Stimulated activated CD4-positive, alpha-beta T cell treated with anti-CD3 and anti-CD28 coated beads, Interleukin-1b, Interleukin-23, amount 100 ng/mL, for 24 hours (primary cell): ENCODE measurements at places on chromosomes 4 and X.

GRCh38 chr4:64251781-64252180 is 157.5 kb downstream of the TECRL start:
- no peak for DNase-seq

- DNase-seq: no peak
Measured at GRCh38 chr4:164847967-164848649, 28.9 kb upstream of the APELA start.

GRCh38 chrX:82627568-82627967 is 880.5 kb upstream of the POU3F4 start:
- DNase-seq: no peak

GRCh38 chrX:13489454-13489853 is 79.9 kb upstream of the EGFL6 start:
- DNase-seq: no peak

- no peak for DNase-seq
Measured at GRCh38 chr4:93645120-93645519, 183.4 kb upstream of the ATOH1 start.

DNA sequence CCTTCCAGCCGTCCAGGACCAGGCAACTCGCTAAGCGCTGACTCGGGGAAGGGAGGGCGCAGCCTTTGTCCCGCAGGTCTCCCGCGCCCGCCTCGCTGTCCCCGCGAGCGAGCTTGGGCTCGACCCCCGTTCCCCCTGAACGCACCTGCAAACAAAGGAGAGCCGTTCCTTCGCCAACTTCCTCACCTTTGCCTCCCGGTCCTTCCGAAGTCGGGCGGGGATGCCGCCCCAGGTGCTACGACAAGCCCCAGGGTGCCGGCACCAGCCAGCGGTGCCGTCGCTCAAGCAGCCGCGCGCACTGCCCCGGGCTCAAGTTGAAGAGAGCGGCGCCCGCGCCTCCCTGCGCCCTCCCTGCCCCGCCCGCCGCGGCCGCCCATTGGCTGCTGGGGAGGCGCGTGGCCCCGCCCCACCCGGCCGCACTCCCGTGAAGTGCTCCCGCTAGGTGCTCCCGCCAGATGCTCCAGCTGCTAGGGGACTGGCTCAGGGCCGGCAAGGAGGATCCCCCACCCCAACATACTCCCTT is 107.1 kb downstream of the NSUN7 start:
- no peak for DNase-seq

GRCh38 chrX:38066934-38067333 is 60.6 kb downstream of the SYTL5 start:
- DNase-seq: no peak

GRCh38 chr4:106172861-106173260 is 143.1 kb downstream of the TBCK start:
- no peak for DNase-seq

DNA sequence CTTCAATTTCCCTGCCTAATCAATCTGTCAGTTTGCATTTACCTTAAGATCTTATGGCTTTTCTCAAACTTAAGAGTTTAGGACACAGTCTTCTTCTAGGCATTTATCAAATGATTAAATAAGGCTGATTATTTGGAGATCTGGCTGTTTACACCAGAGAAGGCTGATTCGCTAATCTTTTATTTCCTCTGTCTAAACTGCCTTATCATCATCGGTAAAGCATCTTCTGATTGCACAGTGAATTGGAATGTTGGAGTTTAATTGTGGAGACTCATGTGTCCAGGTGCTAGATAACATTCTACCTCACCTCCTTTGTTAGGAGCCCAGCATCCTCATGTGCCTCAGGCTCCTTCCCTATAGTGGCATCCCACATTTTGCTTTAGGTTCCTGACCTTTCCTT is 100.3 kb upstream of the DDIT4L start:
- DNase-seq: no peak

DNA sequence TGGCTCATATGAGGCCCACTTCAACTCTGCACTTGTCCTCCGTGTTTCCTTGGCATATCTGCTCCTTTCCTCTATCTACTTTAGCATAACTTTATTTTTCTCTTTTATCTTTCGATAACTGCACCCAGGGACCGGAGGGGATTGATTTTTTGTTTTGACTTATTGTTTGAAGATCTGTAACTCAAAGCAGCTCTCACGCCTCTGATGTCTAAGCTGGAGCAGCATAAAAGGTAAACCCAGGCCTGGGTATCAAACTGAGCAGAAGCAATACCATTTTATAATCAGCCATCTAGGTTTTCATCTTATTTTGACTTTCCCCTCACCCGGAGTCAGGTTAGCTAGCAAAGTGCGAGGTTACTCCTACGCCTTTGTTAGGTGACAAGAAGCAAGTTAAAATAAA is 28.4 kb downstream of the LEF1 start:
- no peak for DNase-seq

GRCh38 chrX:74505437-74505836 is 84.1 kb downstream of the SLC16A2 start:
- no peak for DNase-seq

DNA sequence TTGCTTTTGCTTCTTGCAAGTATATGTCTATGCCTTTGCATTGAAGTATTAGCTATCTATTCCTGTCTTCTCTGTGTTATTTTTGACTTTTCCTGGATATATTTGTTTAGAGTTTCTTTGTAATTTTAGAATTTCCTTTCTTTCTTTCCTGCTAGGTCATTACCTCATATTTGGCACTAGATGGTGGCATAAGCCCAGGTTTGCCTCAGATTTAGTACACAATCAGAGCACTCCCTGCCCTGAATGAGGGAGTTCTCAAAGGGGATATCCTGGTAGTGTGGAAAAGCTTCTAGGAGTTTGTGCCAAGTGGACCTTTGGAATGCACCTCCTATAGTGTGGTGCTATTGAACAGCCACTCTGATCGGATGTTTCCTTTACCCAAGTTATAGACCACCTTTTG is 181.6 kb downstream of the UGT8 start:
- DNase-seq: no peak

GRCh38 chrX:115494161-115494560 is 66.8 kb upstream of the PLS3 start:
- no peak for DNase-seq

DNA sequence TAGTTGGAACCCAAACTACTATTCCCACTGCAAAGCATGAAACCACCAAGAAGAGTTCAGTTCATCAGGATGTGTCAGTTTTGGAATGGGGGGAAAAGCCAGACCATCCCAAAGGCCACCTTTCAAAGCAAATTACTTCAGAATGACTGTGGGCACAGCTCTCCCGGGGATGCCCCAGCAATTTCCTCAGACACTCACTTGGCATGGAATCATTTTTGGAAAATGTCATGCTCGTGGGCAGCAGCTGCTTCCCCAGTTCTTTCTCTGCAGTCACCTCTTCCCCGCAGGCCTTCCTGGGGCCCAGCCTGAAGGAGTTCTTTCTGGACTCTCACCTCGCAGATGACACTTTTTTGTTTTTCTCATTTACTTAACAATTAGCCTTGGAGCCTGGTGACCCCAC is 350.3 kb downstream of the NR3C2 start:
- DNase-seq: no peak

DNA sequence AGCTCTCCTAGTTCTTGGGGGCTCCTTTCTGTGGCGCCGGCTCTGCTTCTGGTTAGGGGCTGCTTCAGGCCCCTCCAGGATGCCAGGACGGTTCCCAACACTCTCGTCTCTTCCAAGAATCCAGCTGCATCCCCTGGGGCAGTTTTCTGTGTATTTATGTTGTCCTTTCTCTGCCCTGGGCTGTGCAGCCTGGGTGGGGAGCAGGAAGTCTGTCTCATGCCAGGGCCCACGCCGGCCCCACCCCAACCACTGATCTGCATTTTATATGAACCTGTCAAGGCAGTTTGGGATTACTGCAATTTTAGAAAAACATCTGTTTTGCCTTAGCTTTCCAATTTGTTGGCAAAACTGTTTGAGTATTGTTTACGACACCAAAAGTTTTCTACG is 14.6 kb downstream of the CTBP1 start:
- DNase-seq: no peak

DNA sequence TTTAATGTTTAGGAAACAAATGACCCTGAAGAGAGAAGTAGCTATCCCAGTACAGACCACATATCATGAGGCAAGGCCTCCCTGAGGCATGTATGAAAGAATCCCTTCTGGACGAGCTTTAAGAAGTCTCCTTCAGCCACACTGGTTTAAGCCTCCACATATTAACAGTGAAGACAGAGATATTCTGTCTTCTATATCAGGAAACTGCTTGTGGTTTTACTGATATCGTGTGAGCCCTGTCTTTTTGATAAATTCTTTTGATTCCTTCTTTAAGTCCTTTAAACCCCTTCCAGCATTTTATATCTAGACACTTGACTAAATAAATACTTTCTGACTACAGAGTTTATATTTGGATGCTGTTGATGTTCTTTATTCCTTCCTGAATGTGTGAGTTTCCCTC is 45.9 kb upstream of the GPC4 start:
- DNase-seq: no peak

- no peak for DNase-seq
Measured at GRCh38 chr4:122681568-122681967, 50.9 kb upstream of the BBS12 start.
